ENCODE measurements at places on chromosomes 6 and 20.
A peak's percentile ranks its signal among the peaks of the same experiment; 100 is the strongest.

DNA sequence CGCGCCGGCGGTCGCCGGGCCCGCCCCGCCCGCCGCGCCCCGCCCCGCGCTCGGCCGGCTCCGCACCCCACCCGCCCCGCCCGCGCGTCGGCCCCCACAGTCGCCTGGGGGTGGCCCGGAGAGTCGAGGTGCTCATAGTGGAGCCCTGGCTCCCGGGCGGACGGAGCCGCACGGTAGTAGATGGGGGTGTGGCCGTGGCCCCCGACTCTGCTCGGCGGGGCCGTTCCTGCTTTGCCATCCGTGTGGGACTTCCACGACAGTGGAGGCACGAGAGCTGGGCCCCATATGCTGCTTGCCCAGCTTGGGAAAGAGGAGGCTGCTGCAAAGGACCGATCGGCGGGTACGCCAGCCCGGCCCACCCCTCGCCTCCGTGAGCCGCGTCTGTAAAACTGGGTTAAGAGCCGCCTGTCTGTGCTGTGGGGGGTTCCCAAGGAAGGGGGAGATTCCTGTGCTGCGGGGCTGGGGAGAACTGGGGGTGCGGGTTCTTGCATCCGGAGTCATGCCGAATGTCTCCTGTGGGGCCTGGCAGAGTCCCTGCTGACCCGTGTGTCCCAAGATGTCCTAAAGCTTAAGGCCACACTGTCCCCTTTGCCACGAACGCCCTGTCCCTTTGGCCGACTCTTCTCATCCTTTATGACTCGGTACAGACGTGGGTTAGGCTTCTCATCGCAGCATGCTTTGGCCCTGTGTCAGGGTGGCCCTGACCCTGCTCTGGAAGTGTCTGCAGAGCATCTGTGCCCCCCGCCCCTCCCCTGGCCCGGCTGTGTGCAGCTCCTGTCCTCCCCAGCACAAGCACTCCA lies at the start of gene OPRL1:
Gene OPRL1, plus strand, starts transcription at position 70 of the 800 bp plus-strand sequence. CDS start 12,639 bp downstream, outside the sequence.
- peak; percentile 66 for DNase-seq

GRCh38 chr20:63314015-63314471 lies 21.1 kb downstream of the COL20A1 start:
- DNase-seq, result no peak

DNA sequence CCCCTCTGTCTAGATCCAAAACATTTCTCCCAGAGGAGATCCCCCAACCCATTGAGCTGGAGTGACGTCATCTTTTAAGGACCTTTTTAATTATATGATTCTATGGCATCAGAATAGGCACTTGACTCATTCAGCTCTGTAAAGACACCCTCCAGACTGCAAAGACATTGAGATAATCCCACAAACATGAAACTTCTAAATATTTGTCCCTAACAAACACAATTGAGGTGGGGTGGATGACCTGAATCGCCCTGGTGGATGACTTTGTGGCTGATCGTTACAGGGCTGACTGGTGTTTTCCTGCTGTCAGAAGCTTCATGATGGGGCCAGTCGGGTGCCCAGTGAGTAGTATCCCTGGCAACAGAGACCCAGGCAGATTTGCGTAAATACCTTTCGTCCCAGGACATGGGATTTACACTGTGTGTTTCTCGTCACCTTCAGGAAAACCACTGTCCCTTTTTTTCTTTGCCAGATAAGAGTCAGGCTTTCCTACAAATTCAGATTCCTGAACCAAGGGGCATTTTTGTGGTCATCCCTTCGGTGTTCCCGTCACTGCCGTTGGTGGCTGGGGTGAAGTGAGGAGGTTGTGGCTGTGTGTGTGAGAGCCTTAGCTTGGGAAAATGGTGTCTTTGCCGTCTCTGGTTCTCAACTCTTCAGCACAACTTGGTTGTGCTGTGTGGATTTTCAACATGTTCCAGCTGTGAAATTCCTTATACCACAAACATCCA lies 5.3 kb upstream of the PCK1 start:
- no peak for DNase-seq

- DNase-seq, result no peak
These were observed 57.2 kb downstream of the MTFR2 start for GRCh38 chr6:136192902-136193301.

GRCh38 chr6:109441069-109441816 lies 719 bp downstream of the SMPD2 start:
- DNase-seq, result peak; percentile 61
